ENCODE measurements at places on chromosomes 7 and 10.
A peak's percentile ranks its signal among the peaks of the same experiment; 100 is the strongest.

GRCh38 chr7:116862951-116863670 lies 724 bp downstream of the CAPZA2 start:
- DNase-seq, result no peak

DNA sequence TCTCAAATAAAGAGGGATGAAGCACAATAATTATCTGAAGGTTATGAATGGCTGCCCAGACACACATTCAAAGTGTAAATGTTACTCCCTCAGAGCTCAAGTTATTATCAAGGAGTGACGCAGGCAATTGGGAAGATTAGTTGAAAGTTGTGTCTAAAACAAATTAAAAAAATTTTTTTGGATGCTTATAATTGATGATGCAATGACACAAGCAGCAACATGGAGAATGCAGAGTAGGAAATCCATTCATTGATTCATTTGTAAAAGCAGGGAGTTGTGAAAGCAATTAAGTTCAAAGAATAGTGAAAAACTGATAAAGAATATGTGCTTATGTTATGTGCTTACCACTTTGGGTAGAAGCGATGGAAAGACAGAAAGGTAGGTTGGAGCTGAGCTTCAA lies 120.4 kb downstream of the CDK6 start:
- no peak for DNase-seq

DNA sequence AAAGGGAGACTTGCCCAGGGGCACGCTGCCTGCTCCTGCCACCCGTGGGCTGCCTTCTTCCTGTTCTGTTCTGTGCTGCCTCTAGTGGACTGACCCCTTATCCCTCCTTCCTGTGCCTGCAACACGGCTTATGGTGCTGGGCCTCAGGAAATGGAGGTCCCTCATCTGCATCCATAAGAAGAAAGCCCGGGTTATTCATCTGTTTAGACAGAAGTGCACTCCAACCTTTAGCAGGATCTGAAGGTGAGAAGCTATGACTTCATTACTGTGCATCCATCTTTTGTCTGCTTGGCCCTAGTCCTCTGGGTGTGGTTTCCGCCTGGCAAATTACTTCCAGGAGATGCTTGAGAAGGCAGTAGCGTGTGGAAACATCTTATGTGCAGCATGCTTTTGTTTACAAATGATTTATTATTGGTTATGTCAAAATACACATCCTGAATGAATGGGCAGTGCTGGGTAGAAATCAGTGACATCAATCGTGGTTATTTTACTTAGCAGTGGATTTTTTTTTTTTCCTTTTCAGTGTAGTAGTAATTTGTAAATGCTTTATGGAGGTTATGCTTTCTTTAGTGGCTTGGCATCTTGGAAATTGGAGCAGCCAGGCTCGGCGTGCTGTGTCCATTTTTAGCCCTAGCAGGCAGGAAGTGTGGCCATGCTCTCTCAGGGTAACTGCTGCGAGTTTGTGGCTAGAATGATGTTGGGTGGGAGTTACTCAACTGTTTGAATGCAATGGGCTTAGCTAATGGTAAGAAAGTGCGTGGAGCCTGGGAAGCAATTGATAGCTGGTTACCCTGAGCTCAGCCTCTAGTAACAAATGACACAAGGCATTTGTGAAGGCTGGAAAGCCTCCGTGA lies 12.7 kb downstream of the PTPRE start:
- DNase-seq, result no peak

- no peak for DNase-seq
These were observed 202.7 kb downstream of the FAM107B start for GRCh38 chr10:14571866-14572507.

DNA sequence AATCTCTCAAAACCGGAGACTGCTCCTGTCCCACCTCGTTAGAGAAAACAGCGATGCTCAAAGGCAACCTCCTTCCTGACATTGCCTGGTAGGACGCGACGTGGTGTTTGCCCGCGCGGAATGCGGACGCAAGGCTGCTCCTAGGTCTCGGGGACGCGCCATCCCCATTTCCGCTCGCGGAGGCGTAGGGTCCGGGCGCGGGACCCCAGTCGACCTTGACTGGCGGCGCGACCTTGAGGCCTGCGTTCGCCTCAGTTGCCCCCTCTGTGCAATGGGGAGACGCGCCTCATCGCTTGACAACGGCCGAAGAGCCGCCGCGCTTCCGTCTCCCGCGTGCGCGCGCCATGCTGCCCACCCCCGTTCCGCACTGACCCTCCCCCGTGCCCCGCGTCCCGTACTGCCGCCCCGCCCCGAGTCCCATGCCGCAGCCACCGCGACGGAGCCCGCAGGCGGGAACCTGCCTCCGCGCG lies 412 bp upstream of the PPIA start:
- DNase-seq, result peak; percentile 65

GRCh38 chr10:16717622-16718395 lies 99.4 kb downstream of the RSU1 start:
- DNase-seq, result no peak

GRCh38 chr7:106563466-106564150 lies 97.3 kb downstream of the CCDC71L start:
- DNase-seq, result no peak
